ENCODE measurements at places on chromosomes 4 and X. TPM values are rescaled to one million over a fixed set of nuclear protein-coding genes. Genes with fewer than 3 reads are reported as not detected.

Gene MID1IP1
- 73.5 TPM for total RNA-seq

Gene OTUD4
- 33.9 TPM for total RNA-seq

Gene ZNF630
- total RNA-seq, result 3.0 TPM

DNA sequence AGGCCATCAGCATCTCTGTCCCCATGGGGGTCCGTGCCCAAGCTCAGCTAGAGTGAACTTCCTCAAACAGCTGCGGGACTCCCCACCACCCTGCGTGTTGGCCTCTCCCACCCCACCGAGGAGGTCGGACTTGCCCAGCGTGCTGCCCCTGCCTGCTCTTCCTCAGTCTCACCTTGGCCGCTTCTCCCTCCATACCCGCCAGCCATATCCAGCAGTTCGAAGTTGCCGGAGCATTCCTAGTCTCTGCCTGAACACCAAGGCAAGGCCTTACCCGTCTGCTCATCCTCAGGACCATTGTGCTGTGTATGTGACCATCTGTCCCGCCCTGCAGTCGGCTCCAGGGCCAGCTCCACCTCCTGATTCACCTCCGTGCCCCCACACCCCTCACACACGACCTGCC lies 84.5 kb downstream of the WFS1 start:
- DNase-seq, result peak; percentile 47

DNA sequence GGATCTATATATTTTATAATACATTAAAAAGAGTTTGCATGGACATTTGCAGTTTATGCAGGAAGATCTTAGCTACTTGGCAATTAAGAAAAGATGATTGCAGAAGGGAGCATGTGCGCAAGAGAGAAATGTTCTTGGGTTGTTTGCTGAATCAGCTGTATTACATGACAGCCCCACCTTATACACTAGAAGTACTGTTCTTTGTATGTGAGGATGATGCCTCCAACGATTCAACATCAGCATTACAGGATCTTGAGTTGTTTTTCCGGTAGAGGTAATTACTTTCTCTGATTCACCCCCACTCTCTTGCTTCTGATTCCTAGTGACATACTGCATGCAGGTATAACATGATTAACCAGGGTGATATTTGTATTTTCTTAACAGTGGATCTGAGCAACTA lies 140.8 kb downstream of the PCDH7 start:
- DNase-seq, result no peak

- no peak for DNase-seq
These were observed 63.1 kb upstream of the LSM6 start for GRCh38 chr4:146112389-146112788.

GRCh38 chrX:71184803-71185495 lies 38.1 kb upstream of the GJB1 start:
- DNase-seq, result no peak

DNA sequence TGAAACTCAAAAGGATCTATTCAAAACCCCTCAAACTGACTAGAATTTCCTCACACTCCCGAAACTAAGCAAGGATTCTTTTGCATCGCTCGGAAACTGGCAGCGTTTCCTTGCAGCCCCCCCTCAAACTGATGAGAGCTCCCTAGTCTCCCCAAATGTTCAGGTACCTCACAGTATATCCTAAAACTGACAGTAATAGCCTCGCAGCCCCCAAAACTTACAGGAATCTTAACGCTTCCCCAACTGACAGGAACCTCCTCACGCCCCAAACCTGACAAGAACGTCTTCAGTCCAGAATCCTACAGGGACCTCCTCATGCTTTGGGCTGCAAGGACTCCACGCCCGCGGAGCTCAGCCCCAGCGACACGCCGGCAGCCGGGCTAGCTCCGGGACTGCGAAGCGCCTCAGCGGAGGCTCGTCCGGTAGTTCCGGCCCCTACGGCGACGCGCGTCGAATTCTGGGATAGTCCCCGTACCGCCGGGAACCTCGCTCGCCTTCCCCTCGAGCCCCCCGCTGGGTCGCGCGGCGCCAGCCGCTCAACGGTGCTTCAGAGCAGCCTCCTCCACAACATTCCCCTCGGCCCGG lies 640 bp downstream of the PHF8 start:
- DNase-seq, result no peak

GRCh38 chrX:41733939-41734338 lies 10.0 kb downstream of the GPR82 start:
- DNase-seq, result no peak

DNA sequence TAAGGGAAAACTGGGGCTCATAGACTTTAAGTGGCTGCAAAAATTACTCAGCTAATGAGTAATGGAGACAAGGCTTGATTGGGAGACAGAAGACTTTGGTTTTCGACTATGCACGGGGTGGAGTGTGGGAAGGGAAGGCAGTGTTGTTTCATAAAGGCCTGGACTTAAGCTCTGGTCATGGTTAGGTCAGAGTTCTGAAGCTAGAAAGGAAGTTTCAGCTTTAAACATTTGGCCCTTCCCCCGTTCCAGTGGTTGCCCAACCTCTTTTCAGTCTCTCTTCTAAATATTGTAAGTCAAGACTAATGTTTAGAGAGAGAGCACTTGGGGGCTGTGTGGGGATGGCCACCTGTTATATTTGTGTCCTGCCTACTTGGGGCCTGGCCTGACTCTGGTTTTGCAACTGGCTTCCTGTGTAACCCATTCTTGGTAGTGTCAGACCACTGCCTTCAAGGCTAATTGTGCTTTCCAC lies 21.0 kb downstream of the MSN start:
- no peak for DNase-seq
